HuH-7 (cell line): ENCODE measurements at places on chromosomes 1 and 21.

GRCh38 chr1:77263708-77264107, 18.1 kb upstream of the AK5 start:
- DNase-seq, result no peak

GRCh38 chr1:40067023-40067422, 26.5 kb downstream of the CAP1 start:
- no peak for DNase-seq

GRCh38 chr1:9589144-9589718, 520 bp downstream of the TMEM201 start:
- peak; percentile 29 for DNase-seq

GRCh38 chr21:38538353-38538752, 40.1 kb upstream of the ERG start:
- no peak for DNase-seq

DNA sequence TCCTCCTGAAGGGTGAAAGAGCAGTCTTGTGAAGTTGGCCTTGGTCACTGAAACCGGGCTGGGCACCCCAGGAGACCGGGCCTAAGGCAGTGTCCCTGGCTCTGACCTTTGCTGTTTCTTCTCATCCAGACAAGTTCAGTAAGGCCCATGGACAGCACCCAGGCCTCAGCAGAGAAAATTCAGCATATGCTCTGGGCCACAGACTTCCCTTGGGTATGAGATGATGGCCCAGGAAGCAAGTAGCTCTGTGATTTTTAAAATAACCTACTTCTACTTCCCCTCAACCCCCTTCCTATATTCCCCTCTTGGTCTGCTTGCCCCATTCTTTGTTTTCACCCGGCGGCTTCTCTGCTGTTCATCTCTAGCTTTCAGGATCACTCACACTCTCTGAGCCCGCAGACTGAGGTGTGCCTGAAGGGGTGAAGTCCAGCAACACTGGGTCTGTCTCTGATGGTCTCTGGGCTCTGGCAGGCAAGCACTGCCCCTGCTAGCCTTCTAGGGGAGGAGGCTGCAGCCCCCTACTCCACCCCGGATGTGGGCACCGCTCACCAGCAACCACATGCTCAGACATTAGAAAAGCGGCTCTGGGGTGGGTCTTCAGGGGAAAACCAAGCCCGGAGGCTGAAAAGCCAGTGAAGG, 2.9 kb upstream of the GPR25 start:
- no peak for DNase-seq
